ENCODE measurements at places on chromosomes 4 and X.

- DNase-seq = no peak
Measured at GRCh38 chr4:181323061-181323460, 920.1 kb upstream of the TENM3 start.

DNA sequence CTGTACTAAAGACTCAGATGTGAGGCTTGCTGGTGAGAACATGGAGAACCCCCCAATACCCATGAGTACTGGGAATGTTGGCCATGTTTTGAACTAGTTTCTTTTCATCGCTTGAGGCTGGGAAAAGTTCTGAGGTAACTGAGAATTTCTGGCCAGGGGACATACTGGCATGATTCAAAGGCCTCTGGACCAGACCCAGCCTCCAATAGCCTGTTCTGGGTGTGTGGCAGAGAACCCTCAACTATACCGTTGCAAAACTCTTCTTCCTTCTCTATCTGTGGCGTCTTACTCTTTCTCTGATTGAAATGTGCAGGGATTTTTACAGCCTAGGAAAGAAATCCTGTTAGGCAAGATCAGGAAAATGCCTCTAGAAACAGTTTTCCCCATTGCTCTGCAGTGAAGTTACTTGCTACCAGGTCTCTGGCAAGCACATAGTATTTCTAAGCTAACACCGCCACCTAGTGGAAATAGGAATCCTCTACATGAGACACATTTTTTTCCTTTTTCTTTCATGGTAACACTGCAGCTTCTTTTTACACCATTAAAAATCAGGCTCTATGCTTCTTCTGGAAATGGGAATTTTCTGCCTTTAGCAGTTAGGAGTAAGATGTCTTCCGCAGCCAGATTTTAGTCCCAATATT, 170.7 kb upstream of the ZCCHC13 start:
- peak; percentile 0 for DNase-seq

DNA sequence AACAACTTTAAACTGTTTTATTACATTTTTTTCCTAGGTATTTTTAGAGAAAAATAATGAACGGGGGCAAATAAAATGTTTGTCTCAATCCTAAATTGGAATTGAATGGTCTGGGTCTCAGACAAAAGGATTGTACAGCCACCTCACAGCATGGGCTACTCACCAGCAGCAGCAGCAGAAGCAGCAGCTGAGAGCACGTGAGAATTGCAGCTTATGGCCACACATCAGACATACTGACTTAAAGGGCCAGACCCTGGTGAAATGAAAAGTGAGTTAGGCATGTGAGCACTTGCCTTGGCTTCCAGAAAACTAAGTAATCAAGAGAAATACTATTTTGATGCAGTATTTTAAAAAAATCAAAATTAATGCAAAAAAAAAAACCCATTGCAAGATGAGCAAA, 56.6 kb downstream of the AASDH start:
- DNase-seq = no peak

DNA sequence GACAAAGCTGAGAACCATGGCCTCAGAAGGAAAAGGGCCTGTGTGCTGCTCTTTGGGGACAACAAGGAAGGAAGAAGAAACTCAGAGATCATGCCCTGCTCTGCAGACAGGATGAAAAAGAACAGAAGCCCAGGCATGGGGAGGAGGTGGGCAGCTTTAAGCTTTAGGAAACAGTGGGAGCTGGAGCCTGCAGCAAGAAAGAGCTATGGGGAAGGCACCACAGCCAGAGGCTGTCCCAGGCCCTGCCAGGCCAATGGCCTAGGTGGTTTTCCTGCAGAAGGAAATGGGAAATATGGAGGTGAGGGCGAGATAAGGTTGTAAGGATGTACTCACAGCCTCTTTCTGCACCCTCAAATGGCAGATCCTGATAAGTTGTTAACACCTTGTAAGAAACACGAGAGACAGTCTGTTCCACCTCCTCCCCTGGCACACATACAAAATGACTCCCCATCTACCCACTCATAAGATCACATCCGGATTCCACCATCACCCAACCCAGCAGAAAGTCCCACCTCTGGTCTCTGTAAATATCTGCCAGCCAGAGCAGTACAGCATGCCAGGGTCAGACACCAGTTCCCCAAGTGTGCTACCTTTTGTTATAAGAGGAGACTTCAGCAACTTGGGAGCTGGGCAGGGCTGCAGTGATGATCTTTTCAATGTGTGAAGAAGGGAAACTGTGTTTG, 105.2 kb downstream of the RTL5 start:
- DNase-seq = no peak

- no peak for DNase-seq
Measured at GRCh38 chrX:153866302-153867019, 19.5 kb downstream of the L1CAM start.

Data from NCI-H2171 (cell line).